ENCODE measurements at places on chromosomes 4 and X.

- DNase-seq: no peak
Measured at GRCh38 chr4:72031868-72032608, at the start of gene NPFFR2. Gene NPFFR2, plus strand, starts transcription at chr4:72032000. Its CDS starts 96,592 bp downstream, at chr4:72128592.

DNA sequence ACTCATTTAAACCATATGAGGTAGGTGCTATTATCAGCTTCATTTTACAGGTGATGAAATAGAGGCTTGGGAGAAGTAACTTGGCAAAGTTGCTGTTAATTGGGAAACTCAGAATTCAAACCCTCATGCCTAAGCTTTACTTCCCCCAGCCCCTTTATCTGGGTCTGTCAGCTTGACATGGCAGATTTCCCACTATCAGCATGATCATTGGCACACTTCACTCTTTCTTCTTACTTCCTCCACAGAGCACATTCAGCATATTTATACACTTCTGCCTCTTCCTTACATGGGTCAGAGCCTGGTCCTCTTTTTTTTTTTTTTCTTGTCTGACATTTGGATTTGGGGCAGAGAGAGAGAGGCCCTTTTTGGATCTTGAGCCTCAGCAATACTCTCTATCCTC is 56.5 kb upstream of the ARX start:
- DNase-seq: no peak

DNA sequence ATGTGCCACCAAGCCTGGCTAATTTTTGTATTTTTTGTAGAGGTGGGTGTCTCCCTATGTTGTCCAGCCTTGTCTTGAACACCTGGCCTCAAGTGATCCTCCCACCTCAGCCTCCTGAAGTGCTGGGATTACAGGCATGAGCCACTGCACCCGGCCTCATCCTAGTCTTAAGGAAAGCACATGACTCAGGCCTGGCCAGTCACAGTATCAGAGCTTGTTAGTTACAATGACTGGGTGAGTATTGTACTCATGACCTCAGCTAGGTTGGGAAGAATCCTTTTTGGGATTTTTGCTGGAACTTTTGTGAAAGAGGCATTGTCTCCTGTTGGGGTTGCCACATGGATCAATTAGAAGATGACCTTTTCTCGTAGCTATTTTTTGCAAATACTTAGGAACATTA is 292.8 kb downstream of the RAPGEF2 start:
- DNase-seq: no peak

- no peak for DNase-seq
Measured at GRCh38 chrX:42992199-42992943, 214.4 kb upstream of the PPP1R2C start.

GRCh38 chr4:60737858-60738257 is 462.3 kb upstream of the ADGRL3 start:
- DNase-seq: no peak

DNA sequence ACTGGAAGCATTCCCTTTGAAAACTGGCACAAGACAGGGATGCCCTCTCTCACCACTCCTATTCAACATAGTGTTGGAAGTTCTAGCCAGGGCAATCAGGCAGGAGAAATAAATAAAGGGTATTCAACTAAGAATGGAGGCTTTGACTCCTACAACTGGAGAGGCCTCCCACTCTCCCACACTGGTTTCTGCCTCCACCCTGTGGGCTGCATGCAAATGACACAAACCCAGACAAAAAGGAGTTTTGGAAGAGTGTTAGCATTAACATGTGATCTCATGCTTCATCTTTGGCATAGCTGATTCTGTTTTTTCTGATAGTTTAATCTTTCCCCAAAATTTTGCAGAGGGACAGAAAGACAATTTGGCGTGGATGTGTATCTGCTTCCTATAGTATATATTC is 80.8 kb upstream of the IQCM start:
- DNase-seq: no peak

- DNase-seq: no peak
Measured at GRCh38 chr4:175071123-175071522, 153.0 kb downstream of the ADAM29 start.

- DNase-seq: no peak
Measured at GRCh38 chr4:112517067-112517634, 1.2 kb upstream of the NEUROG2 start.

GRCh38 chr4:85773372-85773771 is 298.4 kb downstream of the ARHGAP24 start:
- DNase-seq: no peak
